ENCODE measurements at places on chromosomes 4 and X. TPM values are rescaled to one million over a fixed set of nuclear protein-coding genes. Genes with fewer than 3 reads are reported as not detected.

GRCh38 chrX:138648568-138648967 is 62.9 kb downstream of the FGF13 start:
- no peak for DNase-seq

DNA sequence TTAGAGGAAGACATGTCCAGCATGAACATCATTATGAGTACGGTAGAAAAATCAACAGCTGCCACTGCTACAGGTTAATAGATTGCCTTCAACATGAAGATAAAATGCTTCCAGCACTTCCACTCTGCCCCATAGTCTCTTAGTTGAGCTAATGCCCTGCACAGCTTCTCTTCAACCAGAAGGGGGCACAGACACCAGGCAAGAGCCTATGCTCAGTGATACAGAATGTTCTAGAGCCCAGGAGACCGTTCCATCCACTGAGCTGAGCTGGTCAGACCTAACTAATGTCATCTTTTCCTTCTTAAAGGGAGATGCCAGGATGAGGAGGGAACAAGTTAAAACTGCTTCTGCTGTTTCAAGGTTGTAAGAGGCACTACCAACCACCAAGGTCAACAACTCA is 42.2 kb downstream of the SMIM10L2A start:
- no peak for DNase-seq

DNA sequence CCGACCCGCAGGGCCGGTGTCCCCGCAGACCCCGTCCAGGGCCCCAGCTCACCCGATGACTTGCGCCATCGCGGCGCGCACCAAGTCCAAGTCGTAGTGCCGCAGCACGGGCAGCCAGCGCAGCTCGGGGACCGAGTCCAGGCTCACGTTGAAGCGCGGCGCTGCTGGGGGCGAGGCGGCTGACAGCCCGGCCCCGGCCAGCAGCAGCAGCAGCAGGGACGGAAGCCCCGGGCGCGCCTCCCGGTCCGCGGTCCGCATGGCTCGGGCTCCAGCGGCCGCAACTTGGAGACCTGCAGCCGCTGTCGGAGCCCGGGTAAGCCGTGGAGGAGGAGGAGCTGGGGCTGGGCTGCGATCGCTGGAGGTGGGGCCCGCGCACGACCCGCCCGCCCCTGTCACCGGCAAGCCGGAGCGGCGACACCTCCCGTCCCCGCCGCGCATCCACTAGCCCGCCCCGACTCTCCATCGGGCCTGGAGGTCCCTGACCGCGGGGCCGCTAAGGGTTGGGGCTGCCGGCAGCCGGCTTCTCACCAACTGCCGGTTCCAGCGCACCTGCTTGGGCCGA is at the start of gene NAAA:
Gene NAAA, minus strand, starts transcription at position 322 of the 562 bp plus-strand sequence. Its CDS starts 64 bp downstream, at position 258.
- DNase-seq = peak; percentile 63

- no peak for DNase-seq
These were observed 23.8 kb upstream of the ARHGAP10 start for GRCh38 chr4:147707892-147708672.

GRCh38 chrX:68936126-68936525 is 107.3 kb downstream of the EFNB1 start:
- no peak for DNase-seq

DNA sequence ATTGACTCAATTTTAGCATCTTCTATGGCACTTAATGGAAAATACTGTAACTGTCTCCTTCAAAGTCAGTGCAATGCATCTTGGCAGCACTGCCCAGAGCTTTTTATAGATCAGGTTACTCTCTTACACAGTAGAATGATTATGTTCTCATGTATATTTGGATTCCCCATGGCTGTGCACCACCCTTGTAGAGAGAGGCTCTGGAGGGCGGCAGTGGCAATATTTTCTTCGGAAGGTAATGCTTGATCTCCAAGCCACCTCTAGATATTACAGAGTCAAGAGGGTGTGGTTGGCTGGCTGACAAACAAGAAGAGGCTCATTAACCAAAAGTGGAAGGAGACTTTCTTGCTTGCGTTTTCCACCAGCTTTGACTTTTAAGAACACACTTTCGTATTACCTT is 72.8 kb upstream of the ARSJ start:
- no peak for DNase-seq

- no peak for DNase-seq
These were observed 2.1 kb downstream of the OGT start for GRCh38 chrX:71534773-71535544.

GRCh38 chrX:14546190-14546589 is 16.9 kb downstream of the GLRA2 start:
- no peak for DNase-seq

DNA sequence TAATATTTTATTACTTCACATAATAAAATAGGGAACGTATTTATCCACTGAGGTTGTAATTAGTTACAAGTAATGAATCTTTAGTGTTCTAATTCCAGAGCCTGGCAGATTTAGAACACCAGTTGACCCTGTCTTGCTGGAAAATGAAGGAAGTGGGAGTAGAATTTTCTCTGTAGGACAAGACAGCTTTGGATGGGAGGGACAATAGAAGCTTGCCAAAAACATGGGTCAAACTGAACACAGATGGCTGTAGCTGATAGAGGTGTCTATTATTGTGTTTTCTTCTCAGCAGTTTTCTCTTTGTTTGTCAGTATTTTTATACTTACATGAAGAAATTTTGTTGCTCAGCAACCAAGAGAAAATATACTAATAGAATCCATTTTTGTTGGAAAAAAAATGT is 20.2 kb downstream of the FAT4 start:
- peak; percentile 44 for DNase-seq

- DNase-seq = no peak
These were observed 207.3 kb upstream of the CENPE start for GRCh38 chr4:103405415-103405814.

- DNase-seq = no peak
These were observed 26.8 kb upstream of the FMR1 start for GRCh38 chrX:147884958-147885357.

The TCP11X2 gene
- 2.4 TPM for polyA plus RNA-seq

The UBL4A gene
- polyA plus RNA-seq = 24.5 TPM

The SPANXC gene
- not detected for polyA plus RNA-seq

Data from left kidney (tissue), 8 donors.